ENCODE measurements at places on chromosomes 13 and 19.

DNA sequence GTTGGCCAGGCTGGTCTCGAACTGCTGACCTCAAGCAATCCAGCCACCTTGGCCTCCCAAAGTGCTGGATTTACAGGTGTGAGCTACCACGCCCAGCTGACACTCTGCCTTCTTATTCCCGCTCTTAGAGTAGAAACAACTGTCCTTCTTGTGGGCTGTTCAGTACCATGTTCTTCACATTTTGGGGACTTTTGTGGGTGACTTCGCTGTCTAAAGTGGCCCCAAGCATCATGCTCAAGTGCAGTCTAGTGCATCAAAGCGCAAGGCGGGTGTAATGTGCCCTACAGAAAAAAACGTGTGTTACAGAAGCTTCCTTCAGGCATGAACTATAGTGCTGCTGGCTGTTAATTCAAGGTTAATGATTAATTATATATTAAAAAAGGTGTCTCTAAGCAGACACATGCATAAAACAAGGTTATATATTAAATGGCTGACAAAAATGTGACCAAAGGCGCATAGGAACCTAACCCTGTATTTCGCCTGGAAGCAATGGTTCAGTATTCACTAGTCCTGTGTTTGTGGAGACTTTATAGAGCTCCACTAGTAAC is 38.3 kb downstream of the ABCC4 start:
- no peak for DNase-seq

GRCh38 chr13:31043957-31044356 is 111.5 kb downstream of the TEX26 start:
- DNase-seq, result peak; percentile 30

DNA sequence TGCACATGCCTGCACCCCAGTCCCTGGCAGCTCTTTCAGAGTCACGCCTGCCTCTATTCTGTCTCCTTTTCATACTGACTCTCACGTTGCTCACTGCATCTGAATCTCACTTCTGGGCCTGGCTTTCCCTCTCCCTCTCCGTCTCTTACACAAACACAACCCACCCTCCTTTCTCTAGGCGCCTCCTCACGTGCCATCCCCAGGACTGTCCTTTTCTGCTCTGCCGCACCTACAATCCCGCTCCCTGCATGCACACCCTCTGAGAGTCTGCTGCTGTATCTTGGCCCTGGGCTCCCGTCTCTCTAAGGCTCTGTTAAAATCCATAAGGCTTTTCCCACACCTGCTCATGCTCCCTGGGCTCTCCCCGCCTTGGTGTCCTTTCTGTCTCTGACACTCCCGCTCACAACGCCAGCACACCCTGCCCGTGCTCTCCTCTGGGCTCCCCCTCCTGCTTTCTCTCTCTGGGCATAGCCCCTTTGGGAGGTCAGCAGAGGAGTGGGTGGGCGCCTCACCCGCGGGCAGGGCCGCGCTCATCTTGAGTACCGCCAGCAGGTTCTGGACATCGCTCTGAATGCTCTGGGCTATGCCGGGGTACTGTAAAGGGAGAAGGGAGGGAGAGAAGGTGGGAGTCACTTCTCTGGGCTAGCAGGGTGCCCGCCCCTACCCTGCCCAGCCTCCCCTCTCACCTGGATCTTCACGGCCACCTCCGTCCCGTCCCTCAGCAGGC is 12.7 kb upstream of the NUMBL start:
- no peak for DNase-seq

GRCh38 chr19:11737964-11738745 is 591 bp downstream of the ZNF823 start:
- peak; percentile 27 for DNase-seq
